ENCODE measurements at places on chromosomes 1 and 21.

DNA sequence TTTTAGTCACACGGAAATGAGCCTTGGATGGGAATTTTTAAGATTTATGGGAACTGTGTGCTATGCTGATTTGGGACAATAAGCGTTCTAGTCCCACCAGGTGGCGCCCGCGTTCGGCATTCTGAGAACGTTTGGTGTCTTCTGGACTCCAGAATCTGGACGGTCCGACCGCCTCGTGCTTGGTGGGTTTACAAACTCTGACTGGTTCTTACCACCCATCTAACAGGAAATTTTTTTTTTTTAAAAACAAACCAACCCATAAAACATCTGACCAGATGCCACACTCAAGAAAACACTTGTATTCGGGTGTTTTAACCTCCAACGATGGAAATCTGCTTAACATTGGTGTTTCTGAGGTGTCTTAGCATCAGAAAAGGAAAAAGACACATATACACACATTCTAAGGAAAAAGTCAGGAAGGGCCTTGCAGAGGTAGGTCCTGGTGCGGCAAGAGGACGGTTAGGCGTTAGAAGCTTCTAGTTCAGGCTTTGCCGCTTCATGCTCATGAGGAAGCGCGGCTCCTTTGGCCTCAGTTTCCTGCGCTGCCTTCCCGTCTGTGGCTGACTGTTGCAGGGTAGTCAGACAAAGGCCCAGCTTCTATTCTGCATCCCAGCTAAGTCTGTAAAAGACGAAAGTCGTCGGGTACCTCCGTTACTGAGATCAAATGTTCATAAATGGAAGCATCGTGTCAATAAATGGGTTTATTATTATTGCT lies 814 bp upstream of the DYRK3 start:
- peak; percentile 61 for DNase-seq

GRCh38 chr1:5386371-5386770 lies 605.9 kb downstream of the NPHP4 start:
- no peak for DNase-seq

- no peak for DNase-seq
Measured at GRCh38 chr1:71533950-71534349, 453.1 kb upstream of the ZRANB2 start.

DNA sequence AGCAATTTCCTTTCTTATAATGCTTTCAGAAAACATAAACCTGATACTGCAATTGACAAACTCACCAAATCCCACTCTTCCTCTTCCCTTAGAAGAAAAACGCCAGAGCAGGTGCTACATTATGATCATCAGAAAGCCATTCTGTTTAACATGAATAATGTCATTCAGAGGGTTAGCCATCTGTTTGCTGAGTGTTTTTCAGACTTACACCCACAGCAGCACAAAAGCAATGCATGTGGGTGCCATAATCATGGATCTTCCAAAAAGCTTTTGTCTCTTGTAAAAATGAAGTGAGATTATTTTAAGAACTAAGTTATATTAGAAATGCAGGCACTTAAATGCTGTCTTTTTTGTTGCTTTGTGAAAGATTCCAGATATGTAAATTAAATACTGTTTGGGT lies 204.6 kb upstream of the TMPRSS15 start:
- no peak for DNase-seq

DNA sequence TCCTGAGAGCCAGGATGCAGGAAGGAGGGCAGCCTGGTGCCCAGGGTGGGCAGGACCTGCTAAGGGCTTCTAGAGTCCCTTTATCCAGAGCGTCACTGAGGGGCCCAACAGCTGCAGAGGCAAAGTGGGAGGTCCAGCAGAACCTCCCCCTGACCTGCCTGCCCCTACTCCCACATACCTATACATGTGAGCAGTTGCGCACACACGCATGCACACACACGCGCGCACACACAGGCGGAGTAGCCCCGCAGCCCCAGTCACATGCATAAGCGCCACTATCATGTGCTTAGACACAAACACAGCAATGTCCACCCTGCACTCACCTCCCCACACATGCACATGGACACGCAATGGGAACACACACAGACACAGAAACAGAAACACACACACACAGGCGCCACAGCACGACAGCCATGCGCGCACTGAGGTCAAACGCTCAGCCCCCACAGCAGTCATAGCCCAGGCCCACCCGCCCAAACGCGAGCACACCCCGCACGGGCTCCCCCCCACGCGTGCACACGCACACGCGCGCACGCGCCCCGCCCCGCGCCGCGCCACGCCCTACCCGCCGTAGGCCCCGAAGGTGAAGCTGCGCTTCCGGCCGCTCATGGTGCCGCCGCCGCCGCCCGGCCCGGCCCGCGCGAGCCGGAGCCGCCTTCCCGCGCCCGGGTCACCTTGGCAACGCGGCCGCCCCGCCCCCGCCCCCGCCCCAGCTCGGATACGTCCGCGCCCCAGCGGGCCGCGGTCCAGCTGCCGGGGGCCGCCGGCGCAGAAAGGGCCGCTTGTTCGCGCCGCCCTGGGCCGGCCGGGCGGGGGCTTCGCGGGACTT lies 17.7 kb downstream of the RAP1GAP start:
- peak; percentile 15 for DNase-seq

DNA sequence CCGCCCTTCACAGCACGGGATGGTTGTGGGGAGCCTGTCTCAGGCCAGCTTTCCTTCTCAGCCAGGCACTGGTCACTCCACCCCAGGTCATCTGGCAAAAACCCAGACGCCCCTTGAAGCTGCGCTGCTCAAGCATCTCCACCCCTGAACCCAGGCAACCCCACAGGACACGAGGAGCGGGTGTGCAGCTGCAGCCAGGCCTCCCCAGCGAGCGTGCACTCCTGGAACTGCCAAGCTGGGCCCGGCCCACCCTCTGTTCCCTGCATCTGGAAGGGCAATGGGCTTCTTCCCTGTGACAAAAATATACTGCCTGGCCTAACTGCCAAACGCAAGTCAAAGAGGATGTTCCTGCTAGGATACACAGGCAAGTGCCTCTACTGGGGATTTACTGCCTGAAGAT lies 39.7 kb downstream of the SLC66A1 start:
- DNase-seq: no peak

- DNase-seq: no peak
Measured at GRCh38 chr1:98690576-98690975, 29.1 kb downstream of the SNX7 start.

DNA sequence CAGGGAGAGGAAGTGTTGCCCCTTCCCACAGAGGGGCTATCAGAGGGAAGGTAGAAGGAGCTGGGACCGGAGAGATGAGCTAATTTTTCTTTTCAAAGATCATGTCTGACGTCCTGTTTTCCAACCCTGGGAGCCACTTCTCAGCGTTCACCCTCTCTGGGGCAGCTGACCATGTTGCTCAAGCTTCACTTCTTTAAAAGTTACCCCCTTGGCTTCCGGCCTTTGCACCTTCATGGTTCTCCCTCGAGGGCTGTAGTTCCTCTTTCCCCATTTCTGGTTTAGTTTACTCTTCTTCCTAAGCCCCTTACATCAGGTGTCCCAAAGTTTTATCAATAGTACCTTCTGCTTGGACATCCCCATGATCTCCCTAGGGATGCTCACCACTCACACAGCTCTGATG lies 23.8 kb upstream of the CSF1 start:
- DNase-seq: no peak

DNA sequence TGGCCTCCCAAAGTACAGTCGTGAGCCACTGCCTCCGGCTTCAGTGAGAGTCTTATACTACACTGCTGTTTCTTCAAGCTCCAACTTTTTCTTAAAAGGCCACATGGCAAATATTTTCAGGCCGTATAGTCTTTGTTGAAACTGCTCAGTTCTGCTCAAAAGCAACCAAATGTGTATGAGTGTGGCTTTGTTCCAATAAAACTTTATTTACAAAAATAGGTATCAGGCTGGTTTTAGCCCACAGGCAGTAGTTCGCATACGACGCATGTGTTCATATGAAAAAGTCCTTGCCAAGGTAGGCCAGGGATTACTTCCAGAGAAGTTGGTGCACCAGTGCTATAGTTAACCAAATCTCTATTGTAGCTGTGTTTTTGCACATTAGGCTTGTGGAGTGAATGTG lies 6.2 kb downstream of the PLEKHM2 start:
- DNase-seq: no peak

DNA sequence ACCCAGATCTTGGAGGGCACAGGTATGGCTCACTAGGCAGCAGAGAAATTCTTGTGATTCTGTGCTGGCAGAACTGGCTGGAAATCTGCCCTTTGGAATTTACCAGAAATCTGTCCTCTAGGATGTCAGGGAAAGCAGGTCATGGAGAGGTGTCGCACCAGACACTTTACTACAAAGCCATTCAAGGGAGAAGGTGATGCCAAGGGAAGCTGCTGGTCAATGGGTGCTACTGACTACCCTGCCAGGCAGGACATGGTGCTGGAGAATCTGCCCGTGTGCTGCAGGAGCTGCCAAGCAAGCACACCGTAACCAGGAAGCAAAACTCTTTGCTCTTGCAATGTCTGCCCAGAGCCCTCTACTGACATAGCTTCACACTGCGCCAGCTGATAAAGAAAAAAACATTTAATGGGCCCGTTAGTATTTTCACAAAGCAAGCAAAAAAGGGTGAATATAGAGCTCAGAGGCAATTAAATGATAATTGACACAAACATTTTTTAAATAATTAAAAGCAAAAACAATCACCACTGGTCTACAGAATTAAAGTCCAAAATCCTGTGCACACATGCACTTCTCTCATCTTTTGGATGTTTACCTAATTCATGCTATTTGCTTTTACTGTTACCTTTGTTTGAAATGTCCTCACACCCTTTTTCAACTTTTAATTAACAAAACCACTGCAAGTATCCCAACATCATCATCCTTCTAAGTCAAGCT lies 7.2 kb upstream of the FBXO28 start:
- no peak for DNase-seq

DNA sequence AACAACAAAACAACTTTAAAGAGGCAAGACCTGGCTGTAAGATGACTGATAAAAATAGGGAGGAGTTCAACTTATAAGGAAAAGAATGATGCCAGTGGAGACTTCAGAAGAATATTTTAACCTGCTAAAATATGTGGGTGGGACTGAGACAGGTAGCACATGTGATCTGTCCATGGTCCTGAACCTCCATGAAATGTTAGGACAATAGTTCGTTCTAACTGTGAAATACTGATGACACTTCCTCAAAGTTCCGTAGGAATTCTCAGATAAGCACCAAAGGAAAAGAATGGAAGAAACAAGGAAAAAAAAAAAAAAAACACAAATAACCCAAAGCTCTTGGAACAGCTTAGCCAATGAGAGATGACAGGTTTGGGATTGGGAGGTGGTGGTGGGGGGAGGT lies 44.7 kb downstream of the CDC42BPA start:
- no peak for DNase-seq

DNA sequence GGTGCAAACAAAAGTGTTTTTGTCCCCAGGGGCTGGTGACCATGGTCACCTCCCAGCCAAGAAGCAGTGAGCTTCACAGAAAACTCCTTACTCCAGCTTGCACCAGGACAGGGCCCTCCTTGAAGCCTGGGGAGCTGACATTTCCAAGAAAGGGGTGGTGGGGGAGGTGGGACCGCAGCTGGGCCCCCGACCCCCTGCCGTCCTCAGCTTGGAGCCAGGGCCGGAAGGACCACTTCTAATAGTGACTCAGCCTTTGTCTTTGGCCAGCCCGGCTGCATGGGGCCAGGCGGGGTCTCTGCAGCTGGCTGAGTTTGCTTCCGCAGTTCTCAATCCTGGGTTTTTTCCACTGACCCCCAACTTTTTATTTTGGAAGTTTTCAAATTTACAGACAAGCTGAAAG lies 136.5 kb upstream of the POU3F1 start:
- DNase-seq: no peak

DNA sequence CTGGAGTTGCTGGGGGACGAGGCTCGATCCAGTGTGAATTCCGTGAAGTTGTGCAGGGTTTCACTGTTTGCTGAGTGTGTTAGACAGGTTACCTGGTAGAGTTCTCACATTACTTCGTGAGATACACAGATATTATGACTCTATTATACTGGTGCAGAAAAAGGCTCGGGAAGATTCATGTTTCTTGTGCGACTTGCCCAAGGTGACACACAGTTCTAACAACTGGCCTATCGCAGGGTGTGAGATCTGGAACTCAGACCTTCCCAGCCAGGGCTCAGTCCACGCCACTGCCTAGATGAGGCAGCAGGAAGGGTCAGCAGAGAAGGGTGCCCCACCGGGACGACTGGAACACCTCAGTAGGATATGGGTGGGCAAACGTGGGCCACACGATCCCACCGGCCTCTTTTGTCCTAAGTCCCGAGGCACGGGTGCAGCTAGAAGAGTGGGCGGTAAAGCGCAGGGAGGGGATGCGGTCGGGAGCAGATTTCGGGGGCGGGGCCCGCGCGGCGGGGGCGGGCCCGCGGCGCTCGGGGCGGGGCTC lies 296 bp upstream of the RNPEP start:
- peak; percentile 40 for DNase-seq

GRCh38 chr1:37403166-37403565 lies 71.2 kb upstream of the ZC3H12A start:
- no peak for DNase-seq

- DNase-seq: no peak
Measured at GRCh38 chr1:154176337-154176736, 15.6 kb downstream of the TPM3 start.

- peak; percentile 50 for DNase-seq
Measured at GRCh38 chr1:9822897-9823692, 670 bp downstream of the CLSTN1 start.

- no peak for DNase-seq
Measured at GRCh38 chr1:11728126-11728806, 7.7 kb upstream of the AGTRAP start.

GRCh38 chr1:161738627-161739287 lies 10.8 kb upstream of the DUSP12 start:
- no peak for DNase-seq

GRCh38 chr1:12760256-12760795 lies 13.2 kb upstream of the PRAMEF12 start:
- no peak for DNase-seq

- peak; percentile 22 for DNase-seq
Measured at GRCh38 chr21:36113647-36114428, 21.0 kb upstream of the CBR3 start.

GRCh38 chr1:98203466-98203865 lies 282.6 kb upstream of the DPYD start:
- DNase-seq: no peak

DNA sequence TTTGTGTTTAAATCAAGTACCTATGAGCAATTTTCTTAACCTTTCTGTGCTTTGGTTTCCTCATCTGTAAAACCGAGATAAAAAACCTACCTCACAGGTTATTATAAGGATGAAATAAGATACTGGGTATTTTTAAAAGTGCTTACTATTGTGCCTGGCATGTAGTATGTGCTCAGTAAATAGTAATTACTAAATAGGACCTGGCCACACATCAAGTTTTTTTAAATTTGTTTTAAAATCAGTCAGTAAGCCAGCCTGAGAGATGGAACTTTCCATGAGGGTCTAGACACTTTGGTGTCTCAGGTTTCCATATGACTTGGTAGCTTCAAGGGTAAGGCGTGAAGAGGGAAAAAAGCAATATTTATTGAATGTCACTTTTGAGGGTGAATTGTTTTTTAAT lies 7.0 kb upstream of the ATF3 start:
- DNase-seq: no peak

GRCh38 chr21:27423038-27423437 lies 456.1 kb upstream of the ADAMTS5 start:
- DNase-seq: no peak

Data from T-helper 2 cell (primary cell).